ENCODE measurements at places on chromosomes 7 and 10. TPM values are rescaled to one million over a fixed set of nuclear protein-coding genes. Genes with fewer than 3 reads are reported as not detected.

GRCh38 chr10:118204292-118204943 lies 137.7 kb downstream of the FAM204A start:
- H3K4me3 ChIP-seq, result no peak overlapping the region
- H3K4me1 ChIP-seq, result no peaks in the 10 kb centered on the region
- no peak for DNase-seq
- H3K27ac ChIP-seq, result no peak overlapping the region
- H3K36me3 ChIP-seq, result no peaks in the 10 kb centered on the region
- H3K27me3 ChIP-seq, result peaks cover 28% of the 10 kb centered on the region

GRCh38 chr7:134948246-134948645 lies 38.1 kb upstream of the AGBL3 start:
- H3K4me3 ChIP-seq, result no peak overlapping the region
- no peaks in the 10 kb centered on the region for H3K36me3 ChIP-seq
- DNase-seq, result no peak
- H3K27ac ChIP-seq, result no peak overlapping the region
- H3K27me3 ChIP-seq, result no peaks in the 10 kb centered on the region

GRCh38 chr10:33743429-33743857 lies 409.0 kb upstream of the NRP1 start:
- DNase-seq, result no peak
- H3K27me3 ChIP-seq, result no peaks in the 10 kb centered on the region
- H3K4me1 ChIP-seq, result no peaks in the 10 kb centered on the region
- no peak overlapping the region for H3K4me3 ChIP-seq
- H3K27ac ChIP-seq, result no peak overlapping the region

- no peak overlapping the region for H3K4me3 ChIP-seq
- H3K27ac ChIP-seq, result no peak overlapping the region
- H3K36me3 ChIP-seq, result no peaks in the 10 kb centered on the region
- H3K27me3 ChIP-seq, result no peaks in the 10 kb centered on the region
- no peaks in the 10 kb centered on the region for H3K4me1 ChIP-seq
These were observed 1247.3 kb downstream of the NXPH1 start for GRCh38 chr7:9680713-9681112.

DNA sequence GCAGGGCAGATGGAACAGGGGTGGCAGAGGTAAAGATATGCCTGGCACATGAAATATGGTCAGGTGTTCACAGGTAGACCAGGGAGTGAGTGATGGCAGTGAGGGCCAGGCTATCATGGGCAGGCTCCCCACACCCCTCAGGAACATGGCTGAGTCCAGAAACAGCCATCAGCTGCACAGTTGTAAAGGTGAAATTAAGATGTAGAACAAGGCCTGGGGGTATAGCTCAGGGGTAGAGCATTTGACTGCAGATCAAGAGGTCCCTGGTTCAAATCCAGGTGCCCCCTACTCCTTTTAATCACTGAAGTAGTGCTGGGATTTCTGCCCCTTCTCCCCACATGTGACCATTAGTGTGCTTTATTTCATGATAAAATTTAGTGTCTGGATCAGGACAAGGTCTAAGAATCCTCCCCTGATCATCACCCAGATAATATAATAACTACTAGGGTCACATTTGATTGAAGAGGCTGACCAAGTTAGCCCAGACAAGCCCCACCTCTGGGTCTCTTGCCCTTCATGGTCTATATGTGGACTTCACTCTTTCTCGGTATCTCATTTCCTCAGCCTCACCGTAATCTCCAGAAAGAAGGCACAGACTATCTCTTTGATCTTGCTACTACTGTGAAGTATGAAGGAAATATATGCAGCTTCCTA lies 69.0 kb downstream of the ZNF783 start:
- H3K27ac ChIP-seq, result no peak overlapping the region
- no peaks in the 10 kb centered on the region for H3K36me3 ChIP-seq
- no peak for DNase-seq
- no peak overlapping the region for H3K4me3 ChIP-seq
- H3K27me3 ChIP-seq, result peaks cover 4% of the 10 kb centered on the region
- H3K4me1 ChIP-seq, result no peaks in the 10 kb centered on the region

GRCh38 chr7:24301703-24302102 lies 17.7 kb downstream of the NPY start:
- H3K36me3 ChIP-seq, result no peaks in the 10 kb centered on the region
- no peak overlapping the region for H3K27ac ChIP-seq
- H3K27me3 ChIP-seq, result peaks cover 31% of the 10 kb centered on the region

- H3K4me1 ChIP-seq, result no peaks in the 10 kb centered on the region
- no peak overlapping the region for H3K4me3 ChIP-seq
- DNase-seq, result no peak
- H3K36me3 ChIP-seq, result no peaks in the 10 kb centered on the region
- H3K27me3 ChIP-seq, result peaks cover 15% of the 10 kb centered on the region
These were observed 6.8 kb upstream of the GPR15LG start for GRCh38 chr10:84166620-84167288.

GRCh38 chr10:44437840-44438511 lies 53.1 kb upstream of the CXCL12 start:
- no peak overlapping the region for H3K4me3 ChIP-seq
- no peak overlapping the region for H3K27ac ChIP-seq
- no peaks in the 10 kb centered on the region for H3K36me3 ChIP-seq

- no peak overlapping the region for H3K27ac ChIP-seq
- DNase-seq, result no peak
- H3K4me1 ChIP-seq, result no peaks in the 10 kb centered on the region
- no peak overlapping the region for H3K4me3 ChIP-seq
- H3K36me3 ChIP-seq, result no peaks in the 10 kb centered on the region
These were observed 502.6 kb upstream of the AUTS2 start for GRCh38 chr7:69095649-69096048.

DNA sequence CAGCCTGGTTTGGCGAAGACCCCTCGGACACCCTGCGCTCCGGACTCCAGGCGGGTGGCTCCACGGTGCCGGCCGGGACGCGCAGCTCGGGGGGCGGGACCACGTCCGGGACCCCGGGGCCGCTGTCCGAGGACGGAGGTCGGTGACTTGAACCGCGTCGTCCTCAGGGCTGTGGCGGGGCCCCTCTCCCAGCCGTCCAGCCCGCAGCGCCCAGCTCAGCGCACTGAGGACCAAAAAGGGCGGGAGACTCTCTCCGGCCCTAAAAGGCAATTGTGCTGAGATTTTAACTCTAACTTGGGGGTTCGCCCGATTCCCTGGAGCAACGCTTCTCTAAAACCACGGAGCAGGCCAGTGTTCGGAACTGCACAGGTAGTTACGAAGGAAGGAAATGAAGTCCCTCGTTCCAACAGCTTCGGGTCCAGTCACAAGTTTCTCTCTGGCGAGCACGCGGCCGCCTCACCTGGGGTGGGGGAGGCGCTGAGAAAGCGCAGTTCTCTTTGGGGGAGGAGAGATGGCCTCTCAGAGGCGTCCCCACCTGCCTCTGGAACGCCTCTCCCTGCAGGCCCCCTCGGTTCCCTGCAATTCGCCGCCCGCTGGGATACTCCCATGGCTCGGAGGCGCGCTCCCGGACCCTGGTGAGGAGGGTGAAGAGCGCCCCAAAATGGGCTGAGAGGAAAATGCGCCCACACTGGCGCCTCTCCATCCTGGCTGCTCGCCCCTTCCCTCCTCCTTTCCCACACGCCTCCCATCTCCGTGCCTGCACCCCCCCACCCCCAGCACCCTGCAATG lies 352.7 kb downstream of the DNAJB6 start:
- no peak for DNase-seq
- H3K36me3 ChIP-seq, result no peaks in the 10 kb centered on the region
- H3K27me3 ChIP-seq, result peaks cover 58% of the 10 kb centered on the region

DNA sequence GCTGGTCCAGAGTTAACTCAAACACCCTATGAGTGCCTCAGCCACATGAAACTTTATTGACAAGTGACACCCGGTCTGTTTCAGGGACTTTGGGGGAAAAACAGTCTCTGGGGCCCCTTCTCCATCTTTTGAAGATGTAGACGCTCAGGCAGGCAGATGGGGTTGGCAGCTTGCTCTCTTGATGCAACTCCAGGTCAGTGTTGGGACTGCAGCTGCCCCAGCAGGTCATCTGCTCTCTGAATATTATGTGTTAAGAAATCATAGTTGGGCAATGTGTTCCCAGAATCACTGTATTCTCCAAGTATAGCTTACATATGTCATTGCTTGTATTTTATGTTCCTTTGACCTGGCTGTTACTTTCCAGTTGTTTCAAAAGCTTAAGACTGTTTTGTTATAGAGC lies 544.9 kb upstream of the MGMT start:
- DNase-seq, result no peak
- no peaks in the 10 kb centered on the region for H3K36me3 ChIP-seq
- peaks cover 4% of the 10 kb centered on the region for H3K4me1 ChIP-seq
- no peak overlapping the region for H3K27ac ChIP-seq
- H3K27me3 ChIP-seq, result no peaks in the 10 kb centered on the region

GRCh38 chr7:2707481-2707880 lies 19.5 kb downstream of the AMZ1 start:
- peaks cover 54% of the 10 kb centered on the region for H3K27me3 ChIP-seq
- H3K4me1 ChIP-seq, result peaks cover 15% of the 10 kb centered on the region
- H3K4me3 ChIP-seq, result no peak overlapping the region
- no peak for DNase-seq

DNA sequence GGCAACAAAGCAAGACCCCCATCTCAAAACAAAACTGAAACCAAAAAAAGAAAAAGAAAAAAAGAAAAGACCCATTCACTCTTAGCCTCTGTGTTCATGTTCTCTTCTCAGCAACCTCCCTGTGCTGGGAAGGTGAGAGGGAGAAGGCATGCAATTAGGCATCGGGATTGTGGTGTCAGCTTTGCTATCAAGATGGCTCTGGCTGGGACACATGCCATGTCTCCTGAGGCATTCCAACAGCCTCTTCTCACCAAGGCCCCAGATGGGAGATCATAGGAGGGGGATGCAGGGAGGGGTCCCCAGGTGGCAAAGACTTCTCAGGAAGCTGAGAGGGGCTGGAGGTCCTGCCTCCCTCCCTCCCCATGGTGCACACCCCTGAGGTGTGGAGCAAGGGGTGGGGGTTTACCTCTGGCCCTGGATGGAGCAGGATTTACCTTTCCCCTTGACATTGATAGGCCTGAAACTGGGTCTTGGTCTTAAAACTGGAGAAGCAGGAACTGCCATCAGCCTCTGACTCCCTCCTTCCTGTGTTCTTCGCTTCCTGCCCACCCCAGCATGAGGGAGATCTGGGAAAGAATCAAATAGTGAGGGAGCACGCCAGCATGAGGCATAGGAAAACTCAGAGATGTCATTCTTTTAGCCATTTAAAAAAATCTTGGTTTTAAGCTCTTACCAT lies 96.2 kb upstream of the DUSP5 start:
- H3K36me3 ChIP-seq, result no peaks in the 10 kb centered on the region
- peaks cover 9% of the 10 kb centered on the region for H3K27me3 ChIP-seq
- H3K4me3 ChIP-seq, result no peak overlapping the region
- no peak for DNase-seq

GRCh38 chr7:74511345-74511744 lies 57.6 kb downstream of the GTF2IRD1 start:
- no peaks in the 10 kb centered on the region for H3K36me3 ChIP-seq
- DNase-seq, result no peak
- H3K27ac ChIP-seq, result no peak overlapping the region
- no peaks in the 10 kb centered on the region for H3K4me1 ChIP-seq

- peak overlapping the region; percentile 74 for H3K27ac ChIP-seq
- no peak for DNase-seq
- peaks cover 49% of the 10 kb centered on the region for H3K4me1 ChIP-seq
- H3K36me3 ChIP-seq, result peaks cover 12% of the 10 kb centered on the region
These were observed 85.0 kb downstream of the SGMS1 start for GRCh38 chr10:50538555-50539398.

GRCh38 chr10:92241501-92241900 lies 49.4 kb downstream of the CPEB3 start:
- H3K27me3 ChIP-seq, result peaks cover 7% of the 10 kb centered on the region
- H3K27ac ChIP-seq, result no peak overlapping the region
- H3K4me3 ChIP-seq, result peak overlapping the region; percentile 87
- peaks cover 19% of the 10 kb centered on the region for H3K4me1 ChIP-seq

DNA sequence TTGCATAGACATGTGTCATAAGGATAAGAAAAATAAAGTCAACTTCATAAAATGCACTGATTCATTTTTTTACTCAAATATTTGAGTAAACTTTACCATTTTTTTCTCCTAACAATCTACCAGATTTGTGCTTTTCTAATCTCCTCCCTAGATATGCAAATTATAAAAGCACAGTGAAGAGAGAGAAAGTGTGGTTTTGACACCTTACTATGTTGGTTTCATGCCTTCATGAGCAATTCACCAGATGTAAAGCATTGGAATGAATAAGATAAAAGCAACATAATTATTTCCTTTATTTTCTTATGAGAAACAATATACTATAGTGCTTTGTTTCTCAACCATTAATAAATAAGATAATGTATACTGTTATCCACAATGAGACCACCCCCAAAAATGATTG lies 432.5 kb upstream of the PCDH15 start:
- H3K4me3 ChIP-seq, result no peak overlapping the region
- no peaks in the 10 kb centered on the region for H3K36me3 ChIP-seq
- no peak for DNase-seq
- no peak overlapping the region for H3K27ac ChIP-seq
- H3K4me1 ChIP-seq, result no peaks in the 10 kb centered on the region

DNA sequence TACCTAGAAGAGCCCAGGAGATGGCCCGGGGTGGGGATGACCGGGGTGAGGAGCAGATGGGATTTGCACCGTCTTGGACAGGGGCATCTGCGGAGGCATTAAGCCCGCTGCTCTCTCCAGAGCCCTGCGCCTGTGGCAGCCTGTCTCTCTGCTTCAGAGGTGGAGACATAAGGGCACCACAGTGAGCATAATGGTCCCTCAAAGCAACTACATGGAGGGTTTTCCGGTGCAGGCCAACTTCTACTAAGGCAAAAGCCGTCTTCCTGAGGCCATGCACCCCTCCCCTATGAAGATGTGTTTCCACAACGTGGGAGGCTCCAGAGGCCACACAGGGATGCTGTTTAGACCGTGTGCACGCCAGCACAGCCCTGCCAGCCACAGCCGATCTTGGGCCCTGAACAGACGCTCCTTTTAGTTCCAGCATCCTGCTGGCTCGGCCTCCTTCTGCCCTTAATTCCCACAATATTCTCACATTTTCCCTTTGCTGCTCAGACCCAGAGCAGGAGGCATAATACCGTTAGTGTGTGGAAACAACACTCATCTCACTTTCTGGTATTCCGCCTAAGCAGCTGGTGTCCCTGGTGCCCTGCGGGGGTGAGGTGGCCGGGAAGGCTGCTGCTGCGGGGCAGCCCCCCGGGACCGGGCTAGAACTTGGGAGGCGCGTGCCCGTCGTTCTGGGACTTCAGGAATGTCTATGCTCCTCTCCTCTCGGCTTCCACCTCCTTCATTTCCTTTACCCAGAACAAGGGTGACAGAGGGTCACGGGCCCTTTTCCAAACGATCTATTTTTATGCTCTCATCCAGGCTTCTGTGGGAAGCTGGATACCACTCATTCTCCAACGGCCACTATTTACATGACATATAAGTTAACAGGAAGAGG lies 266.9 kb downstream of the TNS3 start:
- H3K27ac ChIP-seq, result no peak overlapping the region
- DNase-seq, result no peak
- H3K27me3 ChIP-seq, result peaks cover 2% of the 10 kb centered on the region
- H3K36me3 ChIP-seq, result no peaks in the 10 kb centered on the region
- no peak overlapping the region for H3K4me3 ChIP-seq

- H3K4me1 ChIP-seq, result peaks cover 56% of the 10 kb centered on the region
- no peak for DNase-seq
- H3K4me3 ChIP-seq, result no peak overlapping the region
- H3K27ac ChIP-seq, result peak overlapping the region; percentile 43
- H3K27me3 ChIP-seq, result no peaks in the 10 kb centered on the region
These were observed 199.7 kb upstream of the FRMD4A start for GRCh38 chr10:14530465-14530864.

Gene MCM10
- total RNA-seq, result 45.0 TPM

Gene GATAD1
- total RNA-seq, result 28.0 TPM

Gene ASIC3
- total RNA-seq, result 4.7 TPM

Gene ACSM6
- total RNA-seq, result not detected

Gene BTAF1
- total RNA-seq, result 62.1 TPM

Gene MMRN2
- total RNA-seq, result not detected

Gene HABP2
- not detected for total RNA-seq

Gene AKR1D1
- total RNA-seq, result not detected

Data from activated naive CD8-positive, alpha-beta T cell treated with anti-CD3 and anti-CD28 coated beads, Interleukin-2, amount 10 ng/mL, durations not matched to agents 7 days and 5 days (primary cell).